Daoy (cell line): ENCODE measurements at places on chromosomes 7 and 10. TPM values are rescaled to one million over a fixed set of nuclear protein-coding genes. Genes with fewer than 3 reads are reported as not detected.
A peak's percentile ranks its signal among the peaks of the same experiment; 100 is the strongest.

GRCh38 chr10:29496341-29497162, 138.2 kb downstream of the SVIL start:
- peak; percentile 66 for DNase-seq

DNA sequence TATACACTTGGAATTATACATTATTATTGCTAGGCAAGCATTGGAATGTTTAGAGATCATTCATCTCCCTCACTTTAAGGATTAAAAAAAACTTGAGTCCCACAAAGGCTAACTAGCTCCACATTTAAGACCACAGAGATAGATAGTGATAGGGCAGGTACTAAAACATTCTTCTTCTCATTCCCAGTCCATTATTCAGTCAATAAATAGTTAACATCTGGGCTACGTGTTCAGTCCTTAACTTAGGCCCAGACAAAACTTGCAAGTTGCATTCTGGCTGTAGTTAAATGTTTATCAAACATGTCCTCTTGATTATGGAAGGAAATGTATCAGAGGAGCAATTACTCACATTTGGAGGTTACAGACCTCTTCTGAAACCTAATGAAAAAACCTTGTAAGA, 2.4 kb downstream of the GNG11 start:
- no peak for DNase-seq

The MICALL2 gene
- 15.1 and 19.0 TPM in 2 replicates for total RNA-seq

DNA sequence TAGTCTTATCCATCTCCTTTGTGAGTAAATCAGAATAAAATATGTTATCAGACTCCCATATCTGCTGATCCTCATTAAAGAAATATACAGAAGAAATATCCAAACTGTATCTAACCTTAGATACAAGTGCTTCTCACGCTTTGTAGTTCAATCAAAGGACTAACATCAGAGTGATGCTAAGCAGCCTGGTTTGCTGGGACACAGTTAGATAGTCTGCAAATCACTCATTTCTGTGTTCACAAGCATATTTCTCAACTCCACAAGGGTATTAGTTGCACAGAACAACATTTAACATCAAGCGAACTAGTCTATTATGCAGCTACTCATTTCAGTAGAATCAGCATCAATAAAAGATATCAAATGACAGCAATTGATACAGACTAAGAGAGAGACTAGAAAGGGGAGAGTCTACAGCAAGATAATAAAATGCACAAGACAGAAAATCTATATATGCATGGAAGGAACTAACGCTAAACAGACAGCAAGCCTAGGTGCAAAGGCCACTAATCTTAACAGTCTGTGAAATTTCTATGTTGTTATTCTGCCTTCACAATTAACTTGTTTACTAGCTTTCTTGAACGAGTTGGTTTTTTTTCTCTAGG, 30.0 kb downstream of the DNAJC12 start:
- no peak for DNase-seq

DNA sequence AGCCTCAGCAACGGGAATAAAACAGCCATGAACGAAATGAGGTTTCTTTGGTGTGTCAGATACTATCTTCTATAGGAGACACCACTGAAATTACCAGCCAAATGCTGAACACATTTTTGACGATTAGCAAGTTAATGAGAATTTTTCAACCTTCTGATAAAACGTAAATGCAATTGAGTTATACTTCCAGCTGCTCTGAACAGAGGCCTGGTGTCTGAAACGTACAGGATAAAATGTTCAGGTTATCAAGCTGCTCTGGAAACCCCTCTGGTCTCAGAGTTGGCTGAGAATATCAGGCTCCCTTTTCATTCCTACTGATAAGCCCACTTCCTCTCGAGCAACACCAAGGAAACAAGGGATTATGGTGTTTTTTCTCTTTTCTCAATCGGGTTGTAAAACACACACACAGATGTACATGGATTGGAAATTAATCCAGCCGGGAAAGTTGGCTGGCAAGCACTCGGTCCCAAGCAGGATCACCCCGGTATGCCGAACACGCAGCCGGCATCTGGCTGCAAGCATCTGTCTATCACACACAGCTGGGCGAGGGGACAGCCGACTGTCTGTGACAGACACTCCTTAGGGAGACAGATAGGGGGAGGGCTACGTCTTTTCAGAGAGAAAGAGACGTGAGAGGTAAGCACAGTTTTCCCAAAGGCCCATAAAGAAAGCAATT, 171.8 kb downstream of the PRKAG2 start:
- no peak for DNase-seq

GRCh38 chr7:151869455-151869854, 7.5 kb downstream of the PRKAG2 start:
- DNase-seq, result no peak

The CALHM1 gene
- total RNA-seq, result not detected in 2 replicates

DNA sequence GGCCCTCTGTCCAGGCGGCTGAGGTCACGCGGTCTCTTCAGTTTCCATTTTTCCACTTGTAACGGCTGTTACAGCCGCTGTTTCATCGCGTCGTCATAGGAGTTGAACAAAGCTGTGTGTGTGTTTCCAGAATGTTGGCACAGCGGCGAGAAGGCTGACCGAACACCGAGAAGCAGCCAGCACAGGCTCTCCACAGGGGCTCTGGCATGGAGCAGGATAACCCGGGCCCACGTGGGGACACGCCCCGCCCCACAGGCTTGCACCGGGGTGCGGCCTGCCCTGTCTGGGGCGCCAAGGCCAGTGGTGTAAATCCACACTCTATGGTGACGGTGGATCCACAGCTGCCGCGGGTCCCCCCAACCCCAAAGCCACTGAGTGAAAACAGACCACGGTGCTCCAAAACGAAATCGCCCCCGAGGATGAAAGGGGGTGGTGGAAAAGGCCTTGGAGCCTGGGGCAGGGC, 448.2 kb downstream of the DNAJB6 start:
- DNase-seq, result peak; percentile 59
